Activated naive CD4-positive, alpha-beta T cell treated with Interleukin-2 at 50 U/mL for 16 hours (primary cell): ENCODE measurements at places on chromosomes 5 and 9.

- no peak for DNase-seq
These were observed 295.2 kb downstream of the ADGRV1 start for GRCh38 chr5:90853750-90854149.

DNA sequence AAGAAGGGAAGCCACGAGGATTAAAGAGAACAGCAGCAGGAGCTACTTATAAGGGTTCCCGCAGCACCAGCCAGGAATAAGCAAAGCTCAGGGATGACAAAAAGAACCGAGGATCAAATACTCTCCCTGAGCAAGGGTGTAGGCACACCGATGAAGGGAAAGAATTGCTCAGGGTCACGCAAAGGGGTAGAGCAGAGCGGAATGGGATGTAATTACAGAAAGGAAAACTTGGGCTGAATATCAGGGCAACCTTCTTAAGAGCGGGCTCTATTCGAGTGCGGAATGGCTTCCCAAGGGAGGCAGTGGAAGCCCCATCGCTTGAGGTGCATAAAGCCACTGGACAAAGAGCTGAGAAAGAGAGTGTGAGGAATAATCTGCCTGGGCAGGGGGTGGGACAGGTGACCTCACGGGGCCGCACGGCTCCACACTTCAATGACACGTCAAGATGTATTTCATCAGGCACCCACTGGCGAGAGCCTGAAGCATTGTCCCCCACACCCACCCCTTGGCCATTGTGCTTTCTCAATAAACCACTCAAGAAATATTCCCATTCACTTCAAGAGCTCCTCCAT, 162.2 kb downstream of the EBF1 start:
- DNase-seq = no peak

GRCh38 chr9:79284081-79284480, 287.7 kb upstream of the TLE4 start:
- no peak for DNase-seq

DNA sequence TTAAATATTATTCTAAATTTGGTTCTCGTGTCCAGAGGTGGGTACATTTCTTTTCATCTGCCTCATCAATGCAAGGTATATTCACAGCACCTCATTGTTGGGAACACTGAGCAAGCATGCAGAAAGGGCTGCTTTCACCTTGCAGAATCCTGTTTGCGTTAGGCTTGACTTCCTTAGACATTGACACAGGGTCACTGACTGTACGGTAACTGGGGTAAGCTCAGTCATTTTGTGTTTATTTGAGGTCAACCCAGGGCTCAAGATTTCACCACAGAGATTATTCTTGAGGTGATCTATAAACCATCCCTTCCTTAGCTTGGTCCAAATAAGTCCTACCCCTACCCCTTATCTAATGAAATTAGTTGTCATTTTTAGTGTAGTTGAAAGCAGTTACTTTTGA, 1.7 kb upstream of the PTPDC1 start:
- DNase-seq = no peak

GRCh38 chr5:80885396-80886000, 74.7 kb upstream of the RASGRF2 start:
- no peak for DNase-seq
